ENCODE measurements at places on chromosomes 1 and 21.

DNA sequence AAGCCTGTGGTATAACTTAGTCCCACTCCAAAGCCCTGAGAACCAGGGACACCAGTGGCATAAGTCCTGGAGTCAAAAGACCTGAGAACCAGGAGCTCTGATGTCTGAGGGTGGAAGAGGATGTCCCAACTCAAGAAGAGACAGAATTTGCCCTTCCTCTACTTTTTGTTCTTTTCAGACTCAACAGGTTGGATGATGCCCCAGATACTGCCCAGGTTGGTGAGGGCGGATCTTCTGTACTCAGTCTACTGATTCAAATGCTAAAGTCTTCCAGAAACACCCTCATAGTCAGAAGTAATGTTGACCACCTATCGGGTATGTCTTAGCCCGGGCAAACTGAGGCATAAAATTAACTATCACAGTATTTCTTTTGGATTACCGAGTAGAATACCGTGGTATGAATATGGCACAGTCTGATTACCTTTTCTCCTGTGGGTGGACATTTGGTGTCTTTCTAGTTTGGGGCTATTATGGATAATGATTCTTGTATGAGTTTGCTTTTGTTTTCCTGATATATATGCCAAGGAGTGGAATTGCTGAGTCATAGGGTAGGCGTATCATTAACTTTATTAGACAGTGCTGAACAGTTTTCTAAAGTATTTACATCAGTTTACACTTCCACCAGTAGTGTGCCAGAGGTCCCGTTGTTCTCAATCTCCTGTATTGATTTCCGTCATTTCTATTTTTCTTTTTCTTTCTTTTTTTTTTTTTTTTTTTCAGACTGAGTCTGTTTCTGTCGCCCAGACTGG, 3.2 kb upstream of the CHAF1B start:
- no peak for DNase-seq

DNA sequence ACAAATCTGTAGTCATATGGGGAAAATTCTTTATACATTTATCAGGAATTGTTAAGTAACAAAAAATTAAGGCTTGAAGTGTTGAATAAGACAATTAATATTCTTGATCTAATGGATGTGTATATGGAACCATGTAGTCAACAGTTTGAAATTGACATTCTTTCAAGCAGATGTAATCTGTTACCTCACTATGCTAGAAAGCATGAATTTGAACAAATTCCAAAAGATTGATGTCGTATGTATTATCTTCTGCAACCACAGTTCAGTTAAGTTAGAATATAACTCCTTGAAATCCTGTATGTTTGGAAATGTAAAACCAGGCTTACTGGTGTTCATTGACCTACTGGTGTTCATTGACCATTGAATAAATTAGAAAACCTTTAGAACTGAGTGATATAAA, 16.1 kb downstream of the CCDC18 start:
- no peak for DNase-seq

DNA sequence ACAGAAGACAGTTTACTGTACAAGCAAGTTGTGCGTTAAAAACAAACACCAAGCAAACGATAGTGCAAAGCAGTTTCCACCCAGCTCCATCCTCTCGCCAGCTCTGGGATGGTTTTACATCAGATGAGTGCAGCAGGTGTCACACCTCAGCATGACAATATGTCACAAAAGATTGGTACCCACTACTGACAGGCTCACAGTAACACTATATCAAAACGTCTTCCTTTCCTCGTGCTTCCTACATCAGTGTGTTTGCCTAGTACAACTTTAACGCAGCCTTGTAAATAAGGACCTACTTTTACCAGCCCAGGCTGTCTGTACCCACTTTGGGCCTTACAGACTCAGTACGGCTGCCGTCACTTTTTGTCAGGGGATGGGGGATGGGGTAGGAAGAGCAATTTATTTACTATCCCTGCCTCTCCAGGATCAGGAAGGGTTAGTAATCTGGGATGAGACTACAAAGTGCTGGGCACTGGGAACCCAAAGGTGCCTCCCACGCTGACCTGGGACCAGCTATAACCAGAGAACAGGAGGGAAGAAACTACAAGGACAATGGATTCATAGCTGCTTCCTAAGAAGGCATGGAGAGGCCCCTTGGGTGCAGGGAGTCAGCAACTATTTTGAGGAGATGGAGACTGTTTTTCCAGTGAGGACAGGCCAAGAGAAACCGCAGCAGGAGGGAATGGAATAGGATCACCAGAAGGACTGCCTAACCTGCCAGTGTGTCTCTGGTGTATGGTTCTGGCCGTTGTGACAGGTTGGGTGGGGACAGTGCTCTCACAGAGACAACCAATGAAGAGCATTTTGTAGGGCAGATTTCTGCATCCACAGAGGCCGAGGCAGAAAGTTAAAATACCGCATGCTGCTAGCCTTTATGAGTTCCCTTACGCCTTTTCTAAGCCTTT, 30.2 kb downstream of the RUNX3 start:
- DNase-seq: peak; percentile 42

- DNase-seq: peak; percentile 82
Observed at GRCh38 chr1:40032240-40032891, 8.2 kb upstream of the CAP1 start.

- no peak for DNase-seq
Observed at GRCh38 chr1:54109129-54110090, 43.4 kb downstream of the CDCP2 start.

GRCh38 chr1:197180252-197180878, 33.9 kb upstream of the ASPM start:
- DNase-seq: no peak

DNA sequence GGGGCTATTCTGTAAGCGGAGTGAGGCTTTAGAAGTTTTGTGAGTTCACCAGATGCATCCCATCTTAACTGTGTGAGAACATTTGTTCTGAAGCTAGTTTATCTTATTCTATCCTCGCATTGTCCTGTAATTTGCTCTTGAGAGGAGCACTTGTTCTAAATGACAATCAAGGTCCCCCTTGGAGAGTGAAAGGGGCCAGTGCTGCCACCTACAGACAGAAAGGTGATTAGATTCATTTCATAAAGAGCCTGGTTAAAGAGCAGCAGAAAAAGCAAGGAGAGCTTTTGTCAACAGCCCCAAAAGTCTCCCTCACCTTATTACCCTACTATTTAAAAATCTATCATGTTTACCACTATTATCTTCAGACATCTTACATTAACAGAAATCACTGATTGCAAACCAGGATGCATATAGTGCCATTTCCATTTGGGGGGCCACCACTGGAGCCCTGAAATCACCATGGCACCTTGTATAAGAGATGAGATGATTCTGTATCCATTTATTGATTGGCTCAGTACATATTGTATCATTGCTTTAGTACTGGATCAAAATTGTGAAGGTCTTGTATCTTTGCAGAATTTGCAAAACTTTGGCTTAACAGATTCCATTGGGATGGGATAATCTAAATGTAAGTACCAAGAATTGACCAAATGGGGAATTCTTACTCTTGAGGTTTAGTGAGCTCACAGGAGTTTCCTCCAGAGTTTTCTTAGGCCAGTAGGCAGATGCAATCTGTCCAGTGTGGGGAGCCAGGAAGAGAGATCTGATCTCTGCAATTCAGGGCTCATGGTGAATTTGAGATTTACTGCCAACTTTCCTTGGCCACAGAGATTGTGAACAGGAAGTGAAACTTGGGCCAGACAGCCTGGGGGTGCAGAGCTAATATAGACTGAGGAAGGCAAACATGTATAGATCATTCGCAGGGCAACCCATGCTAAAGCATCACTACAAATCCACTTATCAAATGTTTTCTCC, 64.3 kb upstream of the TRABD2B start:
- no peak for DNase-seq

DNA sequence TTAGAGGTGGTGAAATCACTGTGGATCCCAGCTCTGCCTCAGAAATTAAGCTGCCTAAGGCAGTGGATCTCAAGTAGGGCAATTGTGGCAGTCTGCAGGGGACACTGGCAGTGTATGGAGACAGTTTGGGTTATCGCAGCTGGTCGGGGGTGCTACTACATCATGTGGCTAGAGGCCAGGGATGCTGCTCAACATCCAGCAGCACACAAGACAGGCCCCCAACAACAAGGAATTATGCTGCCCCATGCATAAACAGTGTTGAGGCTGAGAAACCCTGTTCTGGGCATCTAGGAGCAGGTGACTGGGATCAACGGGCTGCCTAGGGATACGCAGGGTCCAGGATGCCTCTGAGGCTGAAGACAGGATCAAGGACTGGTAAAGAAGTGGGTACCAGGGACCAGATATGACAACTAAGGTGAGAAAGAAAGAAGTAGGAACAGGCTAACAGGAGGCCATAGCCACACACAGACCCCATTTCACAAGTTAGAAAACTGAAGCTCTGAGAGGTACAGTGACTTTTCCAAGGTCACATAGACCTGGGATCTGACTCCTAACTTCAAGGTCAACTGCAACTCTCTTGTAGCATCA, 8.7 kb downstream of the BATF3 start:
- DNase-seq: no peak

GRCh38 chr1:48878191-48878940, 101.7 kb upstream of the BEND5 start:
- no peak for DNase-seq

DNA sequence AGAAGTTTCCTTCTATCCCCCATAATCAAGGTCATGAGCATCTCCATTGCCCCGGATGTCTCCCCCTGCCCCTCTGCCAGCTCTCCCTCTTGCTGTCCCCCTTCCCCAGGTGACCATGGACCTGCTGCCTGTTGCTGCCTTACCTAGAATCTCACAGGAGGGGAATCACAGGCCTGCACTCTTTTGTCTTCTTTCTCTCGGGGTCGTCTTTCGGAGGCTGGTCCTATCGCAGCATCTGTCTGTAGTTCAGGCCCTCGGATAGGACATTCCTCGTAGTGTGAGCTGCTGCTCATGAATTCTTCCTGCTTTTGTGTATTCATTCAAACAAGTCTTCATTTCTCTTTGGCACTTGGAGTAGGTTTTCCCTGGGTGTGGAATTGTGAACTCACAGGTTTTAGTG, 39.9 kb upstream of the ACTRT2 start:
- DNase-seq: no peak

GRCh38 chr1:103110701-103111100, 2.4 kb upstream of the COL11A1 start:
- DNase-seq: no peak

DNA sequence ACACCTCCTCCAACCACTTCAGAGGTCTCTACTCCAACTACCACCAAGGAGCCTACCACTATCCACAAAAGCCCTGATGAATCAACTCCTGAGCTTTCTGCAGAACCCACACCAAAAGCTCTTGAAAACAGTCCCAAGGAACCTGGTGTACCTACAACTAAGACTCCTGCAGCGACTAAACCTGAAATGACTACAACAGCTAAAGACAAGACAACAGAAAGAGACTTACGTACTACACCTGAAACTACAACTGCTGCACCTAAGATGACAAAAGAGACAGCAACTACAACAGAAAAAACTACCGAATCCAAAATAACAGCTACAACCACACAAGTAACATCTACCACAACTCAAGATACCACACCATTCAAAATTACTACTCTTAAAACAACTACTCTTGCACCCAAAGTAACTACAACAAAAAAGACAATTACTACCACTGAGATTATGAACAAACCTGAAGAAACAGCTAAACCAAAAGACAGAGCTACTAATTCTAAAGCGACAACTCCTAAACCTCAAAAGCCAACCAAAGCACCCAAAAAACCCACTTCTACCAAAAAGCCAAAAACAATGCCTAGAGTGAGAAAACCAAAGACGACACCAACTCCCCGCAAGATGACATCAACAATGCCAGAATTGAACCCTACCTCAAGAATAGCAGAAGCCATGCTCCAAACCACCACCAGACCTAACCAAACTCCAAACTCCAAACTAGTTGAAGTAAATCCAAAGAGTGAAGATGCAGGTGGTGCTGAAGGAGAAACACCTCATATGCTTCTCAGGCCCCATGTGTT, 66.6 kb downstream of the TPR start:
- no peak for DNase-seq

DNA sequence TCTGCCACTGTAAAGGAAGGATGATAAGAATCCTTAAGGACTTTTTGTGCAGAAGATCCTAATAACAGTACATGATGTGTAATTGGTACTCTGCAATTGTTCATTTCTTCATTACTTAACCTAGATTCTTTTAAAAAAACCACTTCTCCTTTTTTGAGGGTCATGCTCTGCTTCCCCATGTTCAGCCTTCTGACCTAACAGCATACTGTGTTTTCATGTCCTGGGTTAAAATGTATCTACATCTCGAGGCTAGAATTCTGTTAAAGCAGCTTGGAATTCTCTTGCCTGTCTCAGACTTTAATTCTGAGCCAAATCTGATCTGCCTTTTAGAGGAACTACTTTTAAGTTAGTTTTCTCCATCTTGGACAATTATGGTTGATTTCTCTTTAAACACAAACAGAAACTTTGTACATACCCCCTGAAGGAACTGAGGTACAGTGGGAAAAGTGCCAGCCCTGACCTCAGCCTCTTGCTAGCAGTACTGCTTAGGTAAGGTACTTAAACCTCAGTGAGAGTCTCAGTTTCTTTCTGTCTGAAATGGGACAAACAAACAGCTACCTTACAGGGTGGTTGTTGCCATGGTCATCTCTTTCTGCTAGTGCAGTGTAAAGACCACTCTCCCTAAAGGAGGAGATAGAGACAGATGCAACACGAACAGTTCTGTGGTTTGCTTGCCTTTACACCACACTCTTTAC, 103.2 kb upstream of the DYNLT5 start:
- no peak for DNase-seq

GRCh38 chr21:44530903-44531605, 8.9 kb downstream of the KRTAP10-1 start:
- peak; percentile 51 for DNase-seq

DNA sequence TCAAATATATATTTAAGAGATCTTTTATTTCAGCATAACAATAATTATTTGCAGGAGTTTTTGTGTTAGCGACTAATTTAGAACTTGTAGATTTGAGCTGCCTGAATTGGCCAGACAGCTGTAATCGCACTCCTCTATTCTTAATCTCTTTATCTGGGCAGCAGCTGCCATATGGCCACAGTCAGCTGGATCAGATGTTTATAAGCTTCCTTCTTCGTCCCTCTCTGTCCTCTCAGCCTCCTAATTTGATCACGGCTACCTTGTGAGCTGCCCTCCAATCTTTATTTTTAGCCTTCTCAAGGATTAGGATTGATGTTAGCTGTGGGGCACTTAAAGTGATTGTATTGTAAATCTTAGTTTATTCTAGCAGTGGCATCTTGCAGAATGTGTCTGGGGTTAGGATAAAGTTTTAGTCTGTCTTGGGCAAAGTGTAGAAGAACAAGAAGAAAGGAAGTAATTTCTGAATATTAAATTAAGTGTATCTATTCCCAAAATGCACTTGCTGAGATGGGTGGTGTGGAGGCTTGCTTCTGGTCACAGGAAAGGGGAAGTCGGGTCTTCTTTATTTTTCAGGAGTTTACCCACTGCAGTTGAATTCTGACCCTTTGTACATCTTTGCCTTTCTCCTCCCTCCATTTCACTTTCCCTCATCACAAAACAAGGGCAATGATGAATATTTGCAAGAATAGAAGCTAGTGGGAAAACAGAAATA, 1.1 kb downstream of the ZBTB18 start:
- DNase-seq: no peak

GRCh38 chr1:67705735-67706453, 20.9 kb downstream of the GADD45A start:
- no peak for DNase-seq
